ENCODE measurements at places on chromosomes 1 and 21. TPM values are rescaled to one million over a fixed set of nuclear protein-coding genes. Genes with fewer than 3 reads are reported as not detected.

The KRTAP13-2 gene
- not detected for total RNA-seq

The TTC4 gene
- 43.0 TPM for total RNA-seq

The DNAJC28 gene
- 0.36 TPM for total RNA-seq

The CEP350 gene
- total RNA-seq = 41.6 TPM

The ILDR2 gene
- 4.9 TPM for total RNA-seq

The NTMT2 gene
- total RNA-seq = not detected

The ST6GALNAC5 gene
- total RNA-seq = not detected

The MYOG gene
- not detected for total RNA-seq

The FAF1 gene
- 86.4 TPM for total RNA-seq

The ANGPTL3 gene
- not detected for total RNA-seq

The RPS27 gene
- 1,492 TPM for total RNA-seq

The C1orf185 gene
- total RNA-seq = not detected

The TMPRSS3 gene
- 31.2 TPM for total RNA-seq

The S100A9 gene
- total RNA-seq = not detected

The RPTN gene
- total RNA-seq = not detected

The FCRL6 gene
- total RNA-seq = 0.40 TPM

The KCNJ9 gene
- not detected for total RNA-seq

The EDARADD gene
- 16.3 TPM for total RNA-seq

The CXADR gene
- total RNA-seq = 0.88 TPM

The SLC9C2 gene
- not detected for total RNA-seq

The TAS1R3 gene
- total RNA-seq = 0.17 TPM

The SLC22A15 gene
- total RNA-seq = 1.1 TPM

The LYPD8 gene
- not detected for total RNA-seq

The PCNX2 gene
- total RNA-seq = 18.7 TPM

The APP gene
- 22.8 TPM for total RNA-seq

The NHLH1 gene
- 0.59 TPM for total RNA-seq

The ECM1 gene
- 1.3 TPM for total RNA-seq

The LCE6A gene
- not detected for total RNA-seq

The HDAC1 gene
- total RNA-seq = 159 TPM

The GPR25 gene
- total RNA-seq = not detected

The TIE1 gene
- 0.59 TPM for total RNA-seq

The DPT gene
- total RNA-seq = not detected

The SHISAL2A gene
- 13.1 TPM for total RNA-seq

The TMEM52 gene
- 0.80 TPM for total RNA-seq

The CRB1 gene
- total RNA-seq = not detected

The PRKAA2 gene
- not detected for total RNA-seq

The SYNC gene
- total RNA-seq = not detected

The YIPF1 gene
- total RNA-seq = 16.2 TPM

The KRTAP6-1 gene
- total RNA-seq = not detected

The BRDT gene
- total RNA-seq = not detected

The OR2T12 gene
- not detected for total RNA-seq

The C8B gene
- not detected for total RNA-seq

The FAM72D gene
- total RNA-seq = 12.0 TPM

The ACTA1 gene
- not detected for total RNA-seq

The TTC22 gene
- 2.1 TPM for total RNA-seq

The ARMH1 gene
- 52.0 TPM for total RNA-seq

The GNG12 gene
- 0.27 TPM for total RNA-seq

The LCE7A gene
- total RNA-seq = not detected

The MMEL1 gene
- 0.42 TPM for total RNA-seq

The PHLDA3 gene
- 8.7 TPM for total RNA-seq

The KIAA0040 gene
- 31.8 TPM for total RNA-seq

The ISG20L2 gene
- 69.9 TPM for total RNA-seq

The KRTAP24-1 gene
- not detected for total RNA-seq

The PCAT6 gene
- total RNA-seq = 0.73 TPM

The STIL gene
- total RNA-seq = 21.9 TPM

Measured in activated CD8-positive, alpha-beta memory T cell treated with anti-CD3 and anti-CD28 coated beads for 36 hours (primary cell).